ENCODE measurements at places on chromosomes 3 and 15.

DNA sequence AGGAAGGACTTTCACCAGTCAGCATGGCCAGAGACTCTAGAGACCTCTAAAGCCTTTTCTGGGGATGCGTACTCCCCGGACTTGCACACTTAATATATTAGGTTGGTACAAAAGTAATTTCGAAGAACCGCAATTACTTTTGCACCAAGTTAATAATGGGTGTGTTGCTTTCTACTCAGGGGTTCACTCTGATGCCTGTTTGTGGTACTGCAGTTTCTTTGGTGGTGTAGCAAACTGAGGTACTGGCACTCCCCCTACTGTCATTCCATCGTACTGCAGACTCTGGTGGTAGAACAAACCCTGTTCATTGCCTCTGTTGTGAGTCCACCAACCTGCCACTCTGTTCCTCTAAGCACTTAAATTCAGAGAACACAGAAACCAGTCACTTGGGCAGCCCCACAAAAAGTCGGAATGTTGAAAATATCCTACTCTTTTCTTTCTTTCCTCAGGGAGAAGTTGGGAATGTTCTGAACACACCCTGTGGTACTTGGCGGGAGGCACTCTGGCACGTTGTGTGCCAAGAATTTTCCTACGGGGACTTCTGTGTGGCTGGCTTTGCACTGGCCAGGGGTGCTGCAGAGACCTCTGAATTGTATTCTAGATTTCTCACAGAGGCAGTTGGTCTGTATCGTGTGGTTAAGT, 46.3 kb downstream of the GABRG3 start:
- no peak for DNase-seq

DNA sequence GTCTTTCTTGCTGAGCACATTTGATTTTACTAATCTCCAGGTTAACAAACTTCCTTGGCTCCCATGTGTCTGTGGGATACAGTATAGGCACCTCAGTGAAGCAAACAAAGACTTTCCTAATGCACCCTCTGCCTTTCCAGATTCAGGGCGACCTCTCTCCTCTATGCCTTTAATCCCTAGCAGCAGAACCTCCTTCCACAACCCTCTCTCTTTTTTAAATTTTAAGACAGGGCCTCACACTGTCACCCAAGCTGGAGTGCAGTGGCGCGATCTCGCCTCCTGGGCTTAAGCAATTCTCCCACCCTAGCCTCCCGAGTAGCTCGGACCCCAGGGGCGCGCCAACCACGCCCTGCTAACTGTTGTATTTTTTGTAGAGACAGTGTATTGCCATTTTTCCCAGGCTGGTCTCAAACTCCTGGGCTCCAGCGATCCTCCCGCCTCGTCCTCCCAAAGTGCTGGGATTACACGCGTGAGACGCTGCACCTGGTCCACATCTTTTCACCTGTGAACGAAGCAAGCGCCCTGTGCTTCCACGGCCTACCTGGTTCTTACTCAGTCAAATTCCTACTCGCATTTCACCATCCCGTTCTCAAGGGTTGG, 1.7 kb upstream of the HACD3 start:
- DNase-seq, result no peak

GRCh38 chr15:73907035-73907408, 19.2 kb upstream of the LOXL1 start:
- DNase-seq, result no peak

GRCh38 chr3:100401674-100402041, 319 bp downstream of the LNP1 start:
- DNase-seq, result peak; percentile 22

GRCh38 chr3:133548090-133548489, 25.4 kb upstream of the CDV3 start:
- no peak for DNase-seq

- no peak for DNase-seq
Observed at GRCh38 chr3:189108067-189108466, 63.7 kb upstream of the TPRG1 start.

- no peak for DNase-seq
Observed at GRCh38 chr3:71317749-71318457, 265.6 kb downstream of the FOXP1 start.

DNA sequence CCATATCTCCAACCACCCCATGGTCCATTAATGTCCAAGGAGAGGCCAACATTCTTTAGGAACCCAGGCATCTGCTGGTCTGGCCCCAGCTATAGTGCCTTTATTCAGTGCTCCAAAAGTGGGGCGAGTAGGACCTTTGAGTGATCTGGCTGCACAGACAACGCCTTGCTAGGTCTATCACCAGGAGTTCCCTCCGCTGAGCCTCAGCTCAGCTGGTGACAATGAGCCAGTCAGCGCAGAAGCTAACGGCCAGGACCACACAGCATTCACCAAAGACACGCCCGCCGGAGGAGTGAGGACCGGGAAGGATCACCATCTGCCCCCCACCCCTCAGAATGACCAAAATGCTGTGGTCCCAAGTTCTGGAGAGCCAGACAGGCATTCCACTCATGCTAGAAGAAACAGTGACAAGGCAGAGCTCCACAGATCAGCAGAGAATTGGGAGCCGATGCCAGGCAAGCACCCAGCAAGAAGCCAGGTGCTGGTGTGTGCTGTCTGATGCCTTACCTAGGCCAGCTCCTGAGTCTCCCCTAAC, 19.0 kb downstream of the TBC1D2B start:
- DNase-seq, result no peak

DNA sequence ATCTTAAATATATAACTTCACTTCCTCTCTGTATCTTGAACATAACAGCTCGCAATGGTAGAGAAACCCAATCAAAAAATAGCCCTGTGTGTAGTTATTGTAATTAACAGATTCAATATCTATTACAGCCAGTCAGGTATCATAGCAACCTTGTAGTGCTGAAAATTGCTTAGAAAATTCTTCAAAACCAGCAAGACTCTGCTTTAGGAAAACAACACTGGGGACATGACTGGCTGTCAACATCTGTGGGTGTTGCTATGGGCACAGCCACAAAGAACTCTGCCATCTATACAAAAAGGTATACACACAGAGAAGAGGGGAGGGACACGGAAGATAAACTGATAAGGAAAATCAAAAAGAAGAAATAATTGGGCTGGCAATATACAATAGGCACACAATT, 101.2 kb downstream of the WDR72 start:
- no peak for DNase-seq

- no peak for DNase-seq
Observed at GRCh38 chr3:25420147-25420546, 7.9 kb upstream of the RARB start.

DNA sequence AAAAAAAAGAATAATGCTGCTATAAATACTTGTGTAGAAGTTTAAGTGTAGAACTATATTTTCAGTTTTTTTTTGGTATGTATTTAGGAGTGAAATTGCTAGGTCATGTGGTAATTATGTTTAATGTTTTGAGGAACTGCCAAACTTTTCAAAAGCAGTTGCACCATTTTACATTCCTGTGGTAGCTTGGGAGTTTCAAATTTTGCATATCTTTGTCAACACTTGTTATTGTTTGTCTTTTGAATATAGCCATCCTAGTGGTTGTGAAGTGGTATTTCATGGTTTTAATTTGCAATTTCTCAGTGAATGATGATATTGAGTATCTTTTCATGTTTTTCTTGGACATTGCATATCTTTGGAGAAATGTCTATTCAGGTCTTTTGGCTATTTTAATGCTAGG, 30.4 kb downstream of the SKIL start:
- no peak for DNase-seq

DNA sequence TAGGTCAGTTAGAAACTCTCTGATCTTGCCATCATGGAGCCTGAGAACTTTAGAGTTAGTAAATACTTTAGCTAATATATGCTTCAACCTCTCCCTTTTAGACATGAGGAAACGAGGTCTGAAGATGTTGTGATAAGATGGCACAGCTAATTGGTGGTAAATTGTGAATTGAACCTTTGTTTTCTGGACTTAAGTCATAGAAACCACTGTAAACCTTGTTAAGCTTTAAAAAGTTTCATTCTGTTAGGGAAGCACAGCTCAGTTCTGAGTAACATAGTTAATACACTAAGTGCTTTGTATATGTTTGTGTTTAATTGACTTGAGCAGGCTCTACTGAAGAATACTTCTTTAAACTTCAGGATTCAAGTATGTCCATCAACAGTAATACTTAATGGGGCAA, 108.6 kb downstream of the AKAP13 start:
- no peak for DNase-seq

GRCh38 chr3:187713504-187713903, 11.1 kb upstream of the RTP2 start:
- no peak for DNase-seq

- DNase-seq, result peak; percentile 50
Observed at GRCh38 chr15:60993008-60993407, 236.1 kb downstream of the RORA start.

GRCh38 chr15:76274226-76274625, 37.0 kb downstream of the ETFA start:
- no peak for DNase-seq

DNA sequence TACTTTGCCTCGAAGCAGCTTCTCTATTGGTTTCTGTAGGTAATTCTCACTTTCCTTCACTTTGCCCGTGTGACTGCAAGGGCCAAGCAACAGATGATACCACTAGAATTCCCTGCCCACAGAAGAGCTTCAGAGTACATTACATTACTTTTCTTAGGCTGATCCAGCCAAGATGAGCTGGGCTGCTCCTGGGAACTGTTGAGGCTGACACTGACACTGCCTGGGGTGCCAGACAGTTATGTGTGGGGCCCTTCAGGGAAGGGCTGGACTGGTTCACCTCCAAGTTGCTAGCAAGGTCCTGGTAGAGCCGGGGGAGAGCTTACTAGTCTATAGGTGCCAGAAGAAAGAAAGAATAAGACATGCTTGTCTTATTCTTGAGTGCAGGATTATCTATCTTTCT, 19.0 kb downstream of the GORASP1 start:
- DNase-seq, result no peak

DNA sequence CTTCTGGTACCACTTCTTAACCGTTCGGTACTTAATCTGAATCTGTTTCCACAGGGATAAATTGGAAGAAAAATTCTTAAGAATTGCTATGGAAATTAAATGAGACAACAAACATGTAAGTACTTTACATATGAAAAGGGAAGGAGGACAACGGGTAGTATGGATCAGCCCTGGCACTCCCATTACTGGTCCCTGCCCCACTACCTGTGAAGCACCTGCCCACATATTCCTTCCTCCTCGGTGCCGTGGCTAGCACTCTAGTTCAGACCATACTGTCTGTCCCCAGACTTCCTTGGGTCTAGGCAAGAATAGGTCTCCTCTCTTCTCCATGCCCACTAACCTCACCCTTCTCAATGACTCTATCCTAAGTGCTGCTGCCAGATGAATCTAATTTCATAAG, 46.2 kb downstream of the SHQ1 start:
- no peak for DNase-seq

DNA sequence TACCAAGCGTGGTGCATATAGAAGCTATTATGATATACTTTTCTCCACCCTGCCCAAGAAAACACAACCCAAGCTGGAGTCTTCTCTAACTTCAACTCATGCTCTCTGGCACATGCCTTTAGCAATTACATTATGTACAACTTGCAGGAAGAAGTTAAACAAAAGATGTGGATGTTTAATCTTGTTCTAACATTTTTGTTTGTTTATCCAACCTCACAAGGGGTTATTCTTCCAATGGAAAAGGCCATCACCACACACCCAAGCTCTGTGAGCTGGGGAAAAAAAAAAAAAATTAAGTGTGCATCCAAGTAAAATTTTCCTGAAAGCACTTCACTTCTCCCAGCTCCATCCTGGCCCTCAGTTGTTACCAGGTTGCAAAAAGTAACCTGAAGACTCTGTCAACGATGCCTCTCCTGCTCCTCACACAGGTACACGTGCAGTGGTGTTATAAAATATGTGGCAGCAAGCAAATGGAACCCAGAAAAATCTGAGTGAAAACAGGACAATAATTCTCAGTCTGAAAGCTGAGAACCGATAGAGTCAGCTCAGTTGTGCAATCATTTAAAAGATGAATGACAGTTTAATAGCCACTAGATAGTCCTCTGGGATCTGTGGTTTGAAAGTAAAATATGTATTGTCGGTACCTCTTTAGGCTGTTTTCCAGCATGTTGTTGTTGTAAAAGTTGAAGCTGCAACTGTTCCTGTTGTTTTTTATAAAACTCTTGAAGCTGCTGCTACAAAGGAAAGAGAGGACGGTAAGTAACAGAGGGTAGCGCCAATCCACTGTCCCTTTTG, 531.4 kb downstream of the FOXP1 start:
- DNase-seq, result peak; percentile 56

Measured in HTR-8/SVneo (cell line).